CD4-positive, alpha-beta T cell treated with Interleukin-1 beta for 1 hour (primary cell): ENCODE measurements at places on chromosomes 1 and 21.

DNA sequence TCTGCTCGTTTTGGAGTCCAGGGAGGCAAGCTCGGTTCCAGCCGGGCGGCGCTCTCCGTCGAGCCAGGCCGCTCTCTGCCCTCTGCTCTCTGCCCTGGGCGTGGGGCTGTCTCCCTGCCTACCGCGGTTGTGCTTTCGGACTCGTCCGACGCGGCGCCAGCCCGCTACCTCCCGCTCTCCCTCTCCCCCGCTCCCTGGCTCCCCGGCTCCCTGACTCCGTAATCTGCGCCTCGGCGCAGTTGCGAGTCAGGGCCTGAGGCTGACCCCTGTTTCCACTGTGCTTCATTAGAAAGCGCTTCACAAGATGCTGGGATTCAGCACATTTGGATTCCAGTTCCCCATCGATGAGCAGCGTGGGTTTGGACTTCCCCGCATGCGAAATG is 2.2 kb downstream of the SOX13 start:
- DNase-seq = no peak

DNA sequence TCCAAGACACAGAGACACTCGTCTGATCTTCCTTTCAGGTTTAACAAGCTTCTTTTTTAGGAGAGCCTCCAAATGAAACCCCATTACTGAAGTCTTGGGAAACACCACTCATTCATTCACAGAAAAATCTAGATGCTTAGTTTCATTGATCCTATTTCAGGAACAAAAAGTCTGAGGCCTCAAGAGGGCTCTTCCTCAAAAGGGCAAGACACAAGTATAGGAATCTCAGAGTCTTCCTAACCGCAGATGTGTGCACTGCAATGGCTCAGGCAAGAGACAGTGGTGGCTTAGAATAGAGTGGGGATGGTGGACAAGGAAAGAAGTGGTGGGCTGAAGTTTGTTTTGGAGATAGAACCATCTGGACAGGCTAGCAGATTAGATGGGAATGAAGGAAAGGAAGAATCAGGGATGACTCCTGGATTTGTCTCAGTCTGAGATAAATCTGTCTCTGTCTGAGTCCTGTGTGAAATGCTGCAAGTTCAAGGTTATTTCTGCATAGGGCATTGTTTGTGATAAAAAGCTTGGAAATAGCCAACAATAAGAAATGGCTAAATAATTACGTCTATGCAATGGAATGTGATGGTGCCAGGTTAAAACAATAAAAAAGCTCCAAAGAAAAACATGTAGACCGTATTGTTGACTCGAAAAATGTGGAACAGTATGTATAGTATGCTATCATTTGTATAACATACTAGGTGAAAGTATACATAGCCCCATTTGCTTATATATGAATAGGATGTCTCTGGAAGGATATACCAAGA is 8.9 kb upstream of the CTSE start:
- DNase-seq = no peak

DNA sequence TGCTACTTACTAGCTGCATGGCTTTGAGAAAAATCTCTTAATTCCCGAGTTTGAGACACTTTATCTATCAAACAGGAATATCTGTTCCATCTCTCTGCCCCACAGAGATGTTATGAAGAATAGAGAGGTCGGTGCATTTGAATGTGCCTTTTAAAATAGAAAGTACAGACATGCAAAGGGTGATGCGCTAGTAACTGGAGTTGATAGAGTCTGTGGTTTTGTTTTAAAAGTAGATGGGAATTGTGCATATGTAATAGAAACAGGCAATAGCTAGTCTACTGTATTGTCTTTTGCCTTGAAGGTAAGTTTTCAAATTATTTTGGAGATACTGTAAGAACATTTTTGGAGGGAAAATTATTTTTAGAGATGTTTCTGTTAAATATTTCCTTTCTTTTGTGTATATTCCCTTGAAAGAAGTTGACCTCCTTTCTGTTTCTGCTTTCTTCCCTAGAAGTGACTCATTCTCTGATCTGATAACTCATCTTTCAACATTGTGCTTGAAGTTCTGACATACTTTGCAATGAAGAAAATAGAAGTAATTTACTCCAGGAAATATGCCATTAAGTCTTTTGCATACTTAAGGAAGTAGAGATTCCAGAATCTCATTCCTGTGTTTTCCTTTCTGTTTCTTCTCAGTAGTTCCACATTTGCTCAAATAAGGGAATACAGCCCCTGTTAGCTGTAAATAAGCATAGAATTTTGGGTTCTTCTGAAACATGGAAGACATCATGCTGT is 151.6 kb downstream of the SDCCAG8 start:
- DNase-seq = no peak

GRCh38 chr1:236575523-236575922 is 28.8 kb downstream of the HEATR1 start:
- DNase-seq = no peak

GRCh38 chr1:29162476-29163138 is 19.1 kb downstream of the SRSF4 start:
- DNase-seq = no peak

DNA sequence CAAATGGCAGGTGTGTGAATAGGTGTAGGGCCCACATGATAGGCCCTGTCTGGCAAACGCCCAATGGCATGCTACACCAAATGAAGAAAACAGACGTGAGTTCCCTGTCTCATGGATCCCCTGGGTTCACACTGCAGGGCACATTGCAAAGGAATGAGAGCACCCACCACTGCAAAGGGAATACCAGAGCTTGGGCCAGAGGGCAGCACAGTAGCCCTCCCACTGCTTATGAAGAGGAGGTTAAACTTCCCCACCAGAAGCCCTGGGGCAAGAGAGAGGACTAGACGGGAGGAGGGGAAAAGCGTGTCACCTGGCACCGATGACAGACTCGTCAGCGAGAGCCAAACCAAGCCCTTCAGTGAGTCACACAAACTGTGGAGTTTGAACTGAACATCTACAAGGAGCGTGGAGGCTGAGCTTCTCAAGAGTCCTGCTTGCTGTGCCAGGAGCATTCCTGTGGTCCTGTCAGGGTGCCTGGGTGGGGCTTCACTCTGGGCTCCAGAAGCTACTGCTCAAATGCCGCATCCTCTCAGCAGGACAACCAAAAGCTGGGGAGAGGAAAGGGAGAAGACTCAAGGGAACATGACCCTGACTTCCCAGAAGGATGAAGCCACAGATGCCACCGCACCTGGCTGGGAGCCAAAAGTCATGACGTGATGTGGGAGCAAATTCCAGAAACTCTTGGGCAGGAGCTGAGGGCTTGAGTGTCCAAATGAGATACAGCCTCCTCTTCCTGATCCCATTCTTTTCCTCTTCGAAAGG is 61.1 kb downstream of the TOMM20 start:
- no peak for DNase-seq

DNA sequence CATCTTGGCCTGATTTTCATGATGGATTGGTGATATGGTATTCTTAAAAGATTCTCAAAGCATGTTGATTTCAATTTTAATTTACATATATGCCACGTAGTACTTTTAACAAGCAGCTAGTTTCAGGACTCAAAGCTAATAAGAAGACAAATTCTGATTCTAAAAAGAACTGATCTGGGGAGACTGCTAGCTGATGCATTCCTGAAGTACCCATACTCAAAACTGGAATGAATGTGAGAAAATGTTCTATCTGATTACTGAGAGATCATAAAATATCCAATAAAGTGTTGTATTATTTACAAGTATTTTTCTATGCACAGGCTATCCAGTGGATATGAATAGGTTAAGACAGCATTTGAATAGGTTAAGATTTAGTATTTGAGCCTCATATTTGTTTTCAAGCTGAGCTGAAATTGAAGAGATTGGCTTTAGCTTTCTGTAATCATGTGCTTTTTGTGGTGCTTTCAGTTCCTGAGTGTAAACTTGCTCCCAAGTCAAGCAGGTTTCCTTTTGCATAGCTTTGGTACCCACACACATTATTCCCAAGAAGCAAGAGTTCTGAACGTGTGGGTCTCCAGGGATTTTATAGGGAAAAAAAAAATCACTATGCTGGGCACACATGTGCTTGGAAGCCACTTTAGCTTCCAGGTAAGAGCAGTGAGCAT is 114.1 kb downstream of the VPS13D start:
- no peak for DNase-seq

DNA sequence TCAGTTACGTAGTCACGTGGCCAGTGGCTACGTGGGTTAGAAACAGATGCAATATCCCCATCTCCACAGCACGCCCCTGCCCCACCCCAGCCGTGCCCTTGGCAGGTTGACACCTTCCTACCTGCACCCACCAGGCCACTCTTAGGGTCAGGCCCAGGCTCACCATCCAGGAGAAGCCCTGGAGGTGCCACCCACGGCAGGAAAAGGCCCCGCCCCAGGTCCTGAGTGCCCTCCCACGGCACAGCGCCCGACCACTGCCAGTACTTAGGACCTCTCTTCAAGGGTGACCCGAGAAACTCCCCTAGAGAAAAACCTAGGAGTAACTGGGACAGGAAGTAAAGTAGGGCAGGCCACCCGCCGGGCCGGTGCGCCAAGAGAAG is 1.5 kb downstream of the C1orf35 start:
- DNase-seq = no peak

GRCh38 chr1:40664167-40664537 is 1.3 kb downstream of the RIMS3 start:
- no peak for DNase-seq

DNA sequence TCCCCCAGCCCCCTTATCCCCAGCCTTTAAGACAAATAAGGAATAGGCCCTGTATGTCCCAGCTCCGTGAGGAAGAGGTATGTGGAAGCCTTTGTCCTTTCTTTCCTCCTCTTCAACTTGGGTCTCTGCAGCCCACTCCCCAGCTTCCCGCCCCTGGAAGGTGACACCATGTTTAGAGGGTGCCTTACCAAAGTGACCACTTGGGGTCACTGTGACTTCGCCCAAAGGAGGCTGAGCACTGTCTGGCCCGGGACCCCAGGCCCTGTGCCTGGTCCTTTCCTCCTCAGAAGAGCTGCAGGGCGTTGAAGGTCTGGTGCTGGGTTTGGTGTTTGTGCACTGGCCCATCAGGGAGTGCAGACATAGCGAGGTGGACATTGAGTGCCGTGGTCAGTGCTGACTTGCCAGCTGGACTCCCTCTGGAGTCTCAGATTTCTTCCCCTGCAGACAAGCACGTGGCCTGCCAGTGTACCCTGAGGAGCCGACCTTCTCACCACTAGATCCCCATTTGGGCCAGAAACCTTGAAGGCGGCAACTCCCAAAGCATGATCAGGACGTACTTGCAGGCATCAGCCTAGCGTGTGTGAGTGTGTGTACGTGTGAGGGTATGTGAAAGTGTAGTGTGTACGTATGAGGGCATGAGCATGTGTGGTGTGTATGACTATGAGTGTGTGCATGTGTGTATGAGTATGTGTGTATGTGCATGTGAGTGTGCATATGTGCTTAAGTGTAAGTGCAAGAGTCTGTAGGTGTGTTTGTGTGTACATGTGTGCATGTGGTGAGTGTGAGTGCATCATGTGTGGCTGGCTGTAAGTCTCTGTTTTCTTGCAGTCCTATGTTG is 181.4 kb upstream of the KIAA0040 start:
- DNase-seq = no peak

DNA sequence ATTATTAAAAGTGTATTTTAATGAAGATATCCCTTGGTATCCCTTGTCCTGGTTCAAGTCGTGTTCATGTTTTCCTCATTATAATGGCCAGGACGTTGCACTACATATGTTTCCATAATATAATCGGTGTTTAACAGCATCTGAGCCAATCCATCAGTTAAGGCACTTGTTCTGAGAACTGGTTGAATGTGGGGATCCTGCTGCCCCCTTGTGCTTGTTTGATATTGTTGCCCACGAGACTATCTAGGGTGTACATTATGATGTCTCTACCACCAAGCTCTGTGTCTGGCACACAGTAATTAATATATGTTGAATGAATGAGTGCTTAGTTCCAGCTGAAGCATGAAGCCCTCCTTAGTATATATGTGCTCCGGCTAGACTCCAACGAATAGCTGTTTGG is 193.0 kb downstream of the CACNA1E start:
- DNase-seq = no peak

- no peak for DNase-seq
Observed at GRCh38 chr1:203046984-203047630, 20.8 kb downstream of the PPFIA4 start.

DNA sequence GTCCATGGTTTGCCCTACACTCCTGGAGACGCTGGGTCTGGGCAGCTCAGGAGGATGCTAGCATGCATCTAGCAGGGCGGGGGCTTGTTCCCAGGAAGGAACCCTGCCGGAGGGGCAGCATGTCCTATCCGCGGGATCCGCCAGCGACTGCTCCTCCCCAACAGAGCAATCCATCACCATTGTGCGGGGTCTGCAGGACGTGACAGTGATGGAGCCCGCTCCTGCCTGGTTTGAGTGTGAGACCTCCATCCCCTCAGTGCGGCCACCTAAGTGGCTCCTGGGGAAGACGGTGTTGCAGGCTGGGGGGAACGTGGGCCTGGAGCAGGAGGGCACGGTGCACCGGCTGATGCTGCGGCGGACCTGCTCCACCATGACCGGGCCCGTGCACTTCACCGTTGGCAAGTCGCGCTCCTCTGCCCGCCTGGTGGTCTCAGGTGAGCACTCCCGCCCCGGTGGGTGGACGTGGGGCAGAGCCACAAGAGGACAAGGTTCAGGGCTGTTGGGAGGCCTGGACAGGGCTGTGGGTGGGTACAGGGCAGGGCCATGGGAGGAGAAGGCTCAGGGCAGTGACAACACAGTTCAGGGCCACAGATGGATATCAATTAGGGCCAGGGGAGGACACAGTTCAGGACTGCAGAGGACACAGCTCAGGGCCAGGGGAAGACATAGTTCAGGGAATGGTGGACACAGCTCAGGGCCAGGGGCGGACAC is 71.3 kb downstream of the OBSCN start:
- DNase-seq = no peak

- DNase-seq = no peak
Observed at GRCh38 chr1:221683681-221684080, 58.2 kb downstream of the DUSP10 start.

GRCh38 chr1:48182439-48182838 is 40.1 kb upstream of the SLC5A9 start:
- DNase-seq = no peak

- DNase-seq = peak; percentile 4
Observed at GRCh38 chr1:4172644-4173599, 272.9 kb upstream of the C1orf174 start.

DNA sequence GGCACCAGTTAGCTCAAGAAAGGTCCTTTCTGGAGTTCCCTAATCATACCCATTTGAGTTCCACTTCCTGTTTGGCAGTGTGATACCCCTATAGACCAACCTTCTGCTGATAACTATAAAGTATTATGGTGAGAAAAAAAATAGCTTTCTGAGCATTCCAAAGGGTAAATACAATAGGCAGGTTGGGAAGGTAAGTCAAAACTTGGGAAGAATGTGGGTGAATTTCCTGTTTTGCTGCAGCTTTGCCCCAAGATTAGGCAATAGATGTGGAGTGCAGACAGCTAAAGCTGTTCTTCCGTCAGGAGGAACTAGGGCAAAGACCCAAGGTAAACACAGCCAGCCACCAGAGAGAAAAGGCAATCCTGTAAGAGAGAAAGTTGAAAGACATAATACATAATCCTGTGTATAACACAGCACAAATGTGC is 49.9 kb upstream of the GUCA2A start:
- DNase-seq = no peak

DNA sequence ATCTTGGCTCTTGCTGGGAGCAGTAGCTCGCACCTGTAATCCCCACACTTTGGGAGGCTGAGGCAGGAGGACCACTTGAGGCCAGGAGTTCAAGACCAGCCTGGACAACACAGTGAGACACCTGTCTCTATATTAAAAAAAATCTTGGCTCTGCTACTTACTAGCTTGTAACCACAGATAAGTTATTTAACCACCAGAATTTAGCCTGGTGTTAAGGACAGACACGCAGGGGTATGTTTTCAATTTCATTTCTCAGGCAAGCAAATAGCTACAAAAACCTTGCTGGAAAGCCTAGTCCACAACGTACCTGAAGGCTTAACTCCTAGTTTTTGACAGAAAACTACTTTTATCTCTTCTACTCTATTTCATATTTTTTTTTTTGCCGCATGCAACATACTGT is 24.8 kb upstream of the GFI1 start:
- DNase-seq = no peak
